Muscle of arm (tissue), 14 donors: ENCODE measurements at places on chromosomes 1 and 21.

DNA sequence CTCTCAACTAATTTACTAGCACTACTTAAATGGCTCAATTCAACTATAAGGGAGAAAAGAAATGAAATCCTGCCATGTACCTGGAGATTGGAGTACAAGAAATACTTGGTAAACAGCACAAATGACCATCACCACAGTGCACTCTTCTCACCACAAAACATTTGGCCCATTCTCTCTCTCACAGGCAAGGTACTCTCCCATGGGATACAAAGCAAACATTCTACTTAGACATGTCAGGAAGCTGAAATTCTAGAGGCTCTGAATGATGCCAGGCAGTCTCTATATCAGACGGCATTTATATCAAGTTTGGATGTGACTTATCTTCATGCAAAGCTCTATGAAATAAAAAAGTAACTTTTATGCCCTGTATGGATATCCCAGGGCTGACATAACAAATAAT is 72.5 kb downstream of the DPT start:
- no peak for DNase-seq

- no peak for DNase-seq
Observed at GRCh38 chr1:150987924-150988323, 5.8 kb downstream of the ANXA9 start.

DNA sequence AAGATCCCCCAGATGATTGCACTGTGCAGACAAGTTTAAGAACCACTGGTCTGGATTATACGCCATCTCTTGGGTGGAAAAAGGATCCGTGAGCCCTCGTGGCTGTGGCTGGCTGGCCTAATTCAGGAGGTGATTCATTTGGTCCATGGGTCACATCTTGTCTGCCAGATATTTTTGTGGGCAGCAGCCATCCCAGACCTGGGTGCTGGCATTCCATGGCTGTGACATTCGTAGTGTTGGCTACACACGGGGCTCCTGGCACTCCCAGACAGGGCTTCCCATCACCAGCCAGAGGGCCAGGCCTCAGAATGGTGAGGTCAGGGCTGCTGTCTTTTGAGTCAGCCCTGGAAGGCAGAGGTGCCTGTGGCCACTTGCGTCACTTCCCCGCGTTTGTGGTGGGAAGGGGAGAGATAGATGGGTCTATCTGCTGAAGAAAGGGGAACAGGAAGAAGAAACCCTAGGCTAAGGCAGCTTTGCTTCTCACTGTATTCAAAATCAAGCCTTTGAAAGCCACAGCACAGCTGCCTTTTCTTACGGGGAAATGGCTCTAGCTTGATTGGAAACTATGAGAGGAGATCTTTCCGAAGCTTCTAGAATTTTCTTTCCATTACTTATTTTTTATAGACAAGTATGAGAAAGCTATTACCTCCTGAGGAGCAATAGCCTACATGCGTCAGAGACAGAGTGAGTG is 32.4 kb downstream of the EIF2D start:
- peak; percentile 36 for DNase-seq

GRCh38 chr1:102578804-102579203 is 529.5 kb downstream of the COL11A1 start:
- no peak for DNase-seq

- no peak for DNase-seq
Observed at GRCh38 chr1:183100361-183100974, 77.2 kb downstream of the LAMC1 start.

DNA sequence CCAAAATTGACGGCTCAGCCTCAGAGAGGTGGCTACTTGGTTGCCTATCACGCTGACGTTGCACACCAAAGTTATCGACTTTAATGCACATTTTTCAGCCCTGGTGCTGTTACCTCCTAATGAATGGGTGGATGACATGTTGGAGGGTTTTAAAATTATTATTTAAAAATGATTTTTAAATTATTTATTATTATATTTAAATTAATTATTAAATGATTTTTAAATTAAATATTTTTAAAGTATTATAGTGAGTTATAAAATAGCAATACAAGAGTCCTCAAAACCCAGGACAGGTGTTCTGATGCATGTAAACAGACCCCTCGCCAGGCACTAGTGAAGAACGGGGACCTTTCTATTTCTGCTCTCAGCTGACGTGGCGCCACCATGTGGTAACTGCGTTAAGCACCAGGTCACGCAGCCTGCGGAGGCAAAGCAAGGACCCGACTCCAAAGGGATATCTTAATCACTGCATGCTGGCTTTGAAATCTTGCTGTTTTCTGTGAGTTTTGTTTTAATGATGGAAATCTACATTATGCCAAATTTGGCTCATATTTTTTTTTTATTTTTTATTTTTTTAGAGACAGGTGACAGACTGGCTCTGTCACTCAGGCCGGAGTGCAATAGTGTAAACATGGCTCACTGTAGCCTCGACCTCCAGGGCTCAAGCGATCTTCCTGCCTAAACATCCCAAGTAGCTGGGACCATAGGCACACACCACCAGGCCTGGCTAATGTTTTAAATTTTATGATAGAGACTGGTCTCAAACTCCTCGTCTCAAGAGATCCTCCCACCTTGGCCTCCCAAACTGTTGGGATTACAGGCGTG is 22.6 kb downstream of the CASP9 start:
- DNase-seq, result peak; percentile 15

DNA sequence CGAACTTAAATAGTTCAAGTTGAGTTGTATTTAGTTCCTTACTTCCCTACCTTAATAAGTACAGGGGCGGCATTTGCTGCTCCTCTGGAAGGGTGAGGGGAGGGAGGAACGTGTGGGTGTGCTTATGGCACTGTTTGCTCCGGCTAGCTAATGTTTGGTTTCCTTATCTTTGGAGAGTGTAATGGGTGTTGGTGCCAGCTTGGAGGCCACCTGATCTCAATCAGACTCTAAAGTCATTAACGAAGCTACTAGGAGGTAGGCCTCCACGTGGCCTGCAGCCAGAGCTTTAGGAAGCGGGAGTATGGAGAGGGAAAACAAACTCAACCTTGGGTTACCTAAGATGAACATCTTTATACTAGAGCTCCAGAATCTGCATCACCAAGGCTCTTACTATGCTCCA is 43.0 kb upstream of the RAP1A start:
- DNase-seq, result no peak

DNA sequence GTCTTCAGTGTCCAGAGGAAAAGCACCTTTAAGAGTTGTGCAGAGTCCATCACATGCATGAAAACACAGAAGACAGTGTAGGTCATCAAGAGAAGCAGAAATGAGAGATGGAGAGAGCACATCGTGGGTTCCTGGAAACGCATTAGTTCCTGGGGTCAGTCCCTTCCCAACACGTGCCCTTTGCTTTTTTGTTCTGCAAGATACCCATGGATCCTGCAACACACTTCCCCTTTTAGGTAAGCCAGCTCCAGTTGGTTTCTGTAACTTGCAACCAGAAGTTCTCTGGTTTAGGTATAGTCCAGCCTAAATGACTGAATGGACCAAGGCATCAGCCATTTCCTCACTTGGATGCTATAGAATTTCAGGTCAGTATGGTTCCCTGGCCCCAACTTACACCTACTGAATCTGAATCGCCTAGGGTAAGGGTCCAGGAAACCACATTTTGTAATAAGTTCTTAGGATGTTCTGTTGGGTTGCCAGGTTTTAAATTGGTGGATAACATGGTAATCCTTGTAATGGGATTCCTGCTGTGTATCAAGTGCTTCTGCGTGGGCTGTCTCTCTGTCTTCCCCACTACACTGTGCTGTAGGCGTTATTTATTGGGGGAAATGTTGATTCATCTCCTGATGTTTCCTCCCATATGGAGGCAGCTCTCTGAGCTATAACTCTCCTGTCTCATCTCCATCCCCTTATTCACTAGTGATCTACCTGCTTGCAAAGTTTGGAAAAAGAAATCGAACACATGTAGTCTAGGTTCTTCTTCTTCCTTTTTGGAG is 230.6 kb downstream of the TNR start:
- no peak for DNase-seq

GRCh38 chr21:17979763-17980162 is 160.6 kb upstream of the C21orf91 start:
- peak; percentile 74 for DNase-seq

DNA sequence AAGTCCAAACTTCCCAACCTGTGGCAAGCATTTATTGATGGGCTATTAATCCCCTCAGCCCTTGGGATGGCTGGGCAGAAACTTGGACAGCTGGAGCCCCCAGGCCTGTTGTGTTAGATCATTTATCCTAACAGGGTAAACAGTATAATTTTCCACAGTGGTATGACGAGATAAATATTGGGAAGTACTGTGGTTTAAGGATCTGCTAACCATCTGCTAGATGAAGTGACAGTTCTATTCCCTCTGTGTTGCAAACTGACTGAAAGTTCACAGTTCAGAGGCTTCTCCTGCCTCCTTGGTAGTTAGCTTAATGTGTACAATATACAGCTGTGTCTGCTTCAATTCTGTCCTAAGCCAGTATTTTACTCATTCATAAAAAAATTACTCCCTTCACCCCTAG is 127.5 kb upstream of the CHODL start:
- no peak for DNase-seq

DNA sequence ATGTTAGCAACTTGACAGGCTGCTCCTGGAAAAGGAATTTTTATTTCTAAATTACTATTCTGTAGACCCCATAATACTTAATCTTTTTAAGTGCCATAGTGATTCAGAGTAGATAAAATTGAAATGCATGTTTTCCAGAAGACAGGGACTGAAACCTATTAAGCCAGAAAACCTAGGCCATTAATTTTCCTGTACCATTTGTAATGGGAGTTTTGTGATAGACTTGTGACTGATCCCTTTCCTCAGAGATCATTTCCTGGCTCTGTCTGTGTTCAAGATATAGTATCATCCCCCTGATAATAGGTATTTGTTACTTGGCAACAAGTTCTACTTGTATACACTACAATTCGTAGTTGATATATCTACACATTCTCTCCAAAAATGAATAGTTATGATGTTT is 1609.8 kb downstream of the AMY1C start:
- DNase-seq, result no peak

DNA sequence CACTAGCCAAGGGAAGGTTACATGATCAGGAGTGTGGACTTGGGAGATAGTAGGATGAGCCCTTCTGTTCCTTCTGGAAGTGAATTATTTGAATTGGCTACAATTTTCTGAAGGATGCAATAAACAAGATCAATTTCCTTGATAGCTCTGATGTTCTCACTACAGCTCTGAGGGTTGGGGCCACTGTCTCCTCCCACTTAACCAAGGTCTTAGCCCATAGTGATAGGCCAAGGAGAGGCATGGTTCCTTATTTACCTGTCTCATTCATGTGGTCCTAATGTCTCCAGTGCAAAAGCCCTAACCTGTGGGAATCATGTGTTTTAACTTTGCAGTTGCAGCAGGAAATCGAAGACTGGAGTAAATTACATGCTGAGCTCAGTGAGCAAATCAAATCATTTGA is 34.8 kb downstream of the MIA3 start:
- no peak for DNase-seq

GRCh38 chr1:31886866-31887265 is 51.3 kb downstream of the PTP4A2 start:
- no peak for DNase-seq

- DNase-seq, result no peak
Observed at GRCh38 chr1:7842517-7842916, 10.3 kb downstream of the UTS2 start.

DNA sequence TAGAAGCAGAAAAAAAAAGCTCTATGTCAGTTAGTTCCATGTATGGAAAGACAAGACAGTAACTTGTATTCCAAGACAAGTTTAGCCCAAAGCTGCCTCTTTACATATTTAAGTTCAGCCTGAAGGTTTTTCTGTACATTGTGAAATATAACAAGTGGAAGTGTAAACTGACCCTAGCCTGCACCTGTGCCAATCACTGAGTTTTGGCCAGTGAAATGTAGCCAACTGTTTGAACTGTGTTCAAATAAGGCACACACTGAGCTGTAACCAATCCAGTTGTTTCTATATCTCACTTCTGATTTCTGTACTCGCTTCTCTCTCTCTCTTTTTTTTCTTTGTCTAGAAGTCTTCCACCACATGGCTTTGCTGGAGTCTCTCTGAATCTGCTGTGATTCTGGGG is 1227.1 kb downstream of the NCAM2 start:
- no peak for DNase-seq

DNA sequence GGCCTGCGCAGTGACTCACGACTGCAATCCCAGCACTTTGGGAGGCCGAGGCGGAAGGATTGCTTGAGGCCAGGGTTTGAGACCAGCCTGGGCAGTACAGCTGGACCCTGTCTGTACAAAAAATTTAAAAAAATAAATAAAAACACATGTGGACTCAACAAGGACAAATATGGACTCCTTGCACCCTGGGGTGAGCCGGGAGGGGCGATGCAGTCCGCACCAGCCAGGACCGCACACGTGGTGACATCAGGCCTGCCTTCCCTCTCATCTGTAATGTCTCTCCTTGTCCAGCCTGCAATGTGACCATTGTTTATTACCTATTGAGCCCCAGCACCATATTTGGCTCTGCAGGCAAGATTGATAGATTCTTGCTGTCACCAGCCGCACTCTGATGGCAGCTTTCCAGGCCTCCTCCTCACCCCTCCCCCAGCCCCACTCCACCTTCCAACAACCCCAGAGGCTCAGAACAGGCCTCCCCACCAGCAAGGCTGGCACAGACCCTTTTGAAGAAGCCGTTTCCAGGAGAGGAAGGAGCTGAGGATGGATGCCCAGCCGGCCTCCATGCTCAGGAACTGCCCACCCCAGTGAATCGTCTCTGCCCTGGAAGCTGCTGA is 55.2 kb downstream of the IRF2BP2 start:
- no peak for DNase-seq

- DNase-seq, result peak; percentile 47
Observed at GRCh38 chr1:33255347-33256220, 708 bp upstream of the ZNF362 start.

GRCh38 chr21:26845759-26846035 is 488 bp upstream of the ADAMTS1 start:
- no peak for DNase-seq

DNA sequence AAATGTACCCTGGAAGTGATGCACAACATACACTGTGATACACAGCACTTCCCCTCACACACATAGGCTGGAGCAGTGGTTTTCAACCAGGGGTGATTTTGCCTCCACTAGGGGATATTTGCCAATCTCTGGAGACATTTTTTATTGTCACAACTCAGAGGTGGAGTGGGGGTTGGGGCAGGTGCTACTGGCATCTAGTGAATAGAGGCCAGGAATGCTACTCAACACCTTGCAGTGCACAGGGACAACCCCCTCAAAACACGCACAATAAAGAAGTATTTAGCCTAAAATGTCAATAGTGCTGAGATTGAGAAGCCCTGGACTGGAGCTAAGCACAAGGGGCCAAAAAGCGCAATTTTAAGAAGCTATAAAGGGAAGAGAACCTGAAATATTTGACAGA is 54.1 kb downstream of the DNAJC6 start:
- DNase-seq, result no peak

DNA sequence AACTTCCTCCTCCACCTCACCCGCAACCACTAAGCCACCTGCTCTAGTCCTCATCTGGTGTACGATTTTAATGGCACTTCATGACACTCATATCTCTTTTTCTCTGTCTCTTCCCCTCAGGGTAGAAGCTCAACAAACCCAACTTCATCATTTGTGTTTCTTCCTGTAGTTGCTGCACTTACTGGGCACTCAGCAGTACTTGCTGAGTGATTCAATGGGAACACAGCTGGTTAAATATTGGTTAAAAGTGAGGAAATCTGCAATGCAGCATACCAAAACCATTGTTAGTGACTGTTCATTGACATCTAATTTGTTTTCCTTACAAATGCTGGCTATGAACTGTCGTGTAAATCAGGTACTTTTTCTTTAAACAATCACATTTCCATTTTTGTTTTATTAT is 541.1 kb upstream of the PRMT6 start:
- DNase-seq, result no peak

GRCh38 chr1:180027949-180028445 is 73.4 kb downstream of the CEP350 start:
- DNase-seq, result no peak

- DNase-seq, result no peak
Observed at GRCh38 chr1:205925736-205926135, 17.5 kb downstream of the SLC26A9 start.
